NB4 (cell line): ENCODE measurements at places on chromosomes 6 and 20.

- DNase-seq = no peak
Observed at GRCh38 chr6:87815449-87815848, 113.4 kb upstream of the AKIRIN2 start.

DNA sequence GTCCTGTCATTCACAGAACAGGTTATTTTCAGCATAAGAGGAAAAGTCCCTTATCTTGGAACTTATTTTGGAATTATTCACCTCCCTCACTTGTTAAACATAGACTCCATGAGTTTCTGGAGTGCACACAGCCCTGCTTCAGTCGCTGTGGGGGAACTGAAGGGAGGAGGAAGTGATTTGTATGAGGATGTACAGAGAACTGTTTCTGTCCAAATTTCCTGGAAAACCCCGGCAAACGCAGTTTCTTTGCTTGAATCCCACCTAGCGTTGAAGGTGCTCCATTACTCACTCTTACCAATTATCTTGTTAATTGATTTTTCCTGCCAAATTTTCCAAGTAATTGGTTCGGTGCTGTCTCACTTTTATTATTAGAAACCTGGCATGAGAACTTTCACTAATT is 78.0 kb upstream of the AGPAT4 start:
- DNase-seq = no peak

DNA sequence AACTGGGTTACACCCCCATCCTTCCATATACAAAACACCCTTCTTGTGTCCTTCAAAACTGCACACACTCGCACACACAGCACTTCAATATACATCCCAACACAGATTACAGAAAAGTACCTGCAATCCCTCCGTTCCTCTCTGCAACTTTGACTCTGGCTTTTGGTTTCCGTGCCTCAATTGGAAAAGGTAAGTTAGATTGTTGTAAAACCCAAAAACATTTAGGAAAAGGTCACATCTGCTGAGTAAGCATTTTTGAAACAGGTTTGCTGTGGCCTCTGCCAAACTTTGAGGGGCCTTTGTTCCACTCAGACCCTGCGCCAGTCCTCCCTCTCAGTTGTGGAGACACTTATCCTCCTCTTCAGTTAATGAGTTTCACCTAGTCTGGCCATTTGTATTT is 4.2 kb downstream of the NKX2-4 start:
- DNase-seq = no peak

DNA sequence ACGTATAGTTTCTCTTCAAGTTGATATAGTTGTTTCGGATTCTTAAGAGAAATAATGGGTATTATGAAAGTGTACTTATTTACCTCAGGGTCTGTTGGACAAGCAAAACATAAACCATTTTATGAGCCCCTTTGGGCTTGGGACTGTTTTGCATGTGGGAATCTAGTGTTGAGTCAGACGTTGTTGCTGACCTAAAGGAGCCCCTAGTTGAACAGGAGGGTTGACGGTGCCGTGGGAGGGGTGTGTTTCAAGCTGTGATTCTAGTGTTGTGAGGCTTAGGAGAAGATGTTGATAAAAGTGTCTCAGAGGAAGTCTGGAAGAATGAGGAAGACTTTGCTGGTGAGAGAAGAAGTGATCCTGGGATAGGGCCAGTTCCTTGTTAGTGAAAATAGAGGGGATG is 140.0 kb downstream of the ARID1B start:
- no peak for DNase-seq

DNA sequence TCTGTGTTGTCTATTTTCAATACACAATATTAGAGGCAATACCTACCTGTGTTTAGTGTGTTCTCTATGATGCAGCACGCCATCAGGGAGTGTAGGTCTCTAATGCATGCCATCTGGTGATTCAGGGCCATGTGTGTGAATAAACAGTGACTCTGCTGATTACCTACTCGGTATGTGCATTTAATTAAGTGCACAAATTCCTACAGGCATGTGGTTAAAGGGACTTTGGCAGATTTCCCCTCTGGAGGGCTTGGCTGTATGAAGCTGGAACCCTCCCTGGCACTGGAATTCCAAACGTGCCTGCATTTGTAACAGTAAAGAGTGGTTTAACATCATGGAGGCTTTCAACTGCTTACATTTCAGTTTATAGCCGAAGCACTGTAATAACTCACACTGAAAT is 401.5 kb upstream of the SASH1 start:
- DNase-seq = no peak

GRCh38 chr6:65938000-65938399 is 231.0 kb upstream of the EYS start:
- no peak for DNase-seq

- no peak for DNase-seq
Observed at GRCh38 chr6:89216411-89216810, 747 bp downstream of the GABRR1 start.

- DNase-seq = no peak
Observed at GRCh38 chr6:107624541-107624940, 134.6 kb downstream of the SOBP start.

DNA sequence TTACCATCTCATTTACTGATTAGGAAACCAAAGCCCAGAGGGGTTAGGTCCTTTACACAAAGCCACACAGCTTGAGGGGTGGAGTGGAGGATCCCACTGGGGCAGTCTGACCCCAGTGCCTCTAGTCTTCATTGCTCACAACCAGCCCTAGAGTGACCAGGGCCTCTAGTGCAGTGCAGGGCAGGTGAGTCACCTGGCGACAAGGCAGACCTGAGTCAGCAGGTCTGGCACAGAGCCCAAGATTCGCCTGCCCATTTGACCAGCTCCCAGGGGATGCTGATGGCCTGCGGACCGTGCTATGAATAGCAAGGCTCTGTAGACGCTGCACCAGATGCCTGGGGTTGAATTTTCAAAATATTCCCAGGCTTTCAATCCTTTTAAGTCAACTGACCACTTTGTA is 29.9 kb downstream of the CDH26 start:
- no peak for DNase-seq

- DNase-seq = no peak
Observed at GRCh38 chr20:14643556-14643955, 306.1 kb upstream of the FLRT3 start.

GRCh38 chr6:148193063-148193680 is 149.5 kb upstream of the SASH1 start:
- no peak for DNase-seq

DNA sequence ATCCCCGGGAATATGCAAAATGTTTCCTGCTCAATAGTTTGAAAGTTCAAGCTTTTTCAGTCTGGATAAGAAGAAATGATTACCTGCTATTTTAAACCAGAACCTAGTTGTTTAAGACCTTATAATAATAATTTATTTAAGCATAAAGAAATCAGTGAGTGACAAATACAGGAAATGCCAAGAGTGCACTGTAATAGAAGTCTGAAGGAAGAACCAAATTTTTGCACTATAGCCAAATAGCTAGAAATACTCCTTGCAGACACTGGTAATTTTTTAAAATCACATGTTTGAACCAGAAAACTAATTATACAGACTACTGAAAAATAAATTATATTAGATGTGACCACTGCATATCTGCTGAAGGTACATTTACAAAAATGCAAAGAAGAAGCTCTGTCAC is 93.2 kb downstream of the MMS22L start:
- no peak for DNase-seq

DNA sequence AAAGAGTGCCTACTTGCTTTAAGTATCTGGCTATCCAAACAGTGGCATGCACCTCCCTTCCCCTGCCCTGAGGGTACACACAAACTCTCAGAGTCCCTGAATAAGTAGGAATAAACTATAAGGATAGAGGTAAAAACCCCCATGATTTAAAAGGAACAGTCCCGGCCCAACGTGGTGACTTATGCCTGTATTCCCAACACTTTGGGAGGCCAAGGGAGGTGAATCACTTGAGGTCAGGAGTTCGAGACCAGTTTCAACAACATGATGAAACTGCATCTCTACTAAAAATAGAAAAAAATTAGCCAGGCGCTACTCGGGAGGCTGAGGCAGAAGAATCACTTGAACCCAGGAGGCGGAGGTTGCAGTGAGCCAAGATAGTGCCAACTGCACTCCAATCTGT is 22.2 kb downstream of the SAMHD1 start:
- DNase-seq = no peak

- DNase-seq = no peak
Observed at GRCh38 chr6:143967706-143968376, 40.2 kb downstream of the PLAGL1 start.

- DNase-seq = no peak
Observed at GRCh38 chr20:61640131-61640870, 388.2 kb downstream of the CDH4 start.

- DNase-seq = no peak
Observed at GRCh38 chr6:49978332-49979226, 9.2 kb upstream of the DEFB113 start.

DNA sequence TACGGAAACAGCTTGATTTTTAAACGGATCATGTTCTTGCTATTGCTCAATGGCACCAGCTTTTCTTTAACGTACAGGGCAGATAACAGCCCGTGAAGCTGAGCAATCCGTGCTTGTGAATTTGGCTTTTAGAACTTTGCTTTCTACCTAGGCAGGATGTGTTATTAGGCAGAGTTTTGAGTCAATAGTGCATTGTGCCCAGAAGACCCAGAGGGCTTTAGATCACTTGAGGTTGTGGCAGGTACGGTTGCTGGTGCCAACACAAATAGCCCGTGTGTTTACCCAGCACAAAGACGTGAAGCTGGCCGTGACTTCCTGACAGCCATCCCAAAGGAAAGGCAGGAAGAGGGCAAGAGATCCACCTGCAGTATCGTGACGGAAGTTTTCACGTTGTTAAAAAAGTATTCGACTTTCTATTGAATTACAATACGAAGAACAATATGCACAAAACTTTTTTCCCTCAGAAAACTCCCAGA is 117.4 kb upstream of the FRMD1 start:
- DNase-seq = no peak

GRCh38 chr20:31590717-31591225 is 14.3 kb upstream of the ID1 start:
- DNase-seq = no peak

- DNase-seq = no peak
Observed at GRCh38 chr6:21101694-21102093, 491.9 kb upstream of the SOX4 start.

GRCh38 chr6:76453270-76453669 is 380.8 kb upstream of the IMPG1 start:
- DNase-seq = no peak

GRCh38 chr6:151179321-151179720 is 60.4 kb upstream of the AKAP12 start:
- no peak for DNase-seq

GRCh38 chr20:46126440-46127056 is 8.4 kb downstream of the CD40 start:
- DNase-seq = no peak

- peak; percentile 36 for DNase-seq
Observed at GRCh38 chr20:24629668-24630067, 160.2 kb downstream of the SYNDIG1 start.

- peak; percentile 54 for DNase-seq
Observed at GRCh38 chr6:26459023-26459810, 1.5 kb downstream of the BTN2A1 start.

DNA sequence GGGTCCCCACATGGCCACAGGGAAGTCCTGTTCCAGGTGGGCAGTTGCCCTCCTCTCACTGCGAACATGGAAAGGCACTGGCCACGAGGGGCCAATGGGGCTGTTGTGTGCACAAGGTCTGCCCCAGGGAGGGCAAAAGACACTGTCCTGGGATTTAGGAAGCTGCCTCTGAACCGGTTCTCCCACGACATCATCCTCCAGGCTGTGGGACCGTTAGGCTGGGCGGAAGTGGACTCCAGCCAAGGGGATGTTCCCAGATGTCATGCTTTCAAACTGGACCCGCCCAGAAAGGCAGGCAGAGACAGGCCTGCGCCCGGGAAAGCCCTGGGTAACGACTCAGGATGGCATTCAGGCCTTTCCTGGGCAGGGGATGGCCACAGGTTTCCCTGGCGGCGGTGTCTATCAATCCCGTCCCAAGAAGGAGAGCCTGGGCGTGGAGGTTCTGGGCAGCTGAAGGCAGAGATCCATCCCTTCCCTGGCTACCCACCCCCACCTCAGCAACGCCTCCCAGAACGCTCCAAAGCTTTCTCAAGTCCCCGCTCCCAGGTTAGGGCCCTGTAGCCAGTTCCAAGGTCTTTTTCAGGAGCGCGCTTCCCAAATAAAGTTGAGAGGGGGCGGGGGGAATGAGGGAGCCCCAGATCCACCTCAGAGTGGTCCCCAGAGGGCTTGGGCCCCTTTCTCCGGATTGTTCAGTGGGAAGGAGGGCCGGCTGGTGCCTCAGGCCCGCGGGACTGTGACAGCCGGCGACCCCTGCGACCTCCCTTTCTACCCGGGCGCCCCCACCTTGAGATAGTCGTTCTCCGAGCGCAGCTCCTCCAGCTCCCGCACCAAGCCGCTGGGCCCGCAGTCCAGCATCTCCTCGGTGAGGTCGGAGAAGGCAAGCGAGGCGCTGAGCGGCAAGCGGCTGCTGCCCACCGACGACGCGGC is 13.8 kb upstream of the TLDC2 start:
- no peak for DNase-seq

- no peak for DNase-seq
Observed at GRCh38 chr6:186340-186965, 105.8 kb upstream of the DUSP22 start.

- DNase-seq = peak; percentile 52
Observed at GRCh38 chr6:14542670-14543366, 425.2 kb downstream of the CD83 start.

GRCh38 chr20:44422083-44422482 is 53.6 kb upstream of the TTPAL start:
- peak; percentile 47 for DNase-seq

- DNase-seq = no peak
Observed at GRCh38 chr6:117989086-117989485, 82.0 kb downstream of the SLC35F1 start.

- no peak for DNase-seq
Observed at GRCh38 chr6:159964046-159964445, 4.8 kb upstream of the IGF2R start.

- no peak for DNase-seq
Observed at GRCh38 chr6:136728976-136729515, 63.2 kb downstream of the MAP3K5 start.

- DNase-seq = peak; percentile 88
Observed at GRCh38 chr20:60097285-60097684, 139.1 kb downstream of the CDH26 start.

- DNase-seq = no peak
Observed at GRCh38 chr6:33589392-33589730, 9.3 kb upstream of the BAK1 start.

DNA sequence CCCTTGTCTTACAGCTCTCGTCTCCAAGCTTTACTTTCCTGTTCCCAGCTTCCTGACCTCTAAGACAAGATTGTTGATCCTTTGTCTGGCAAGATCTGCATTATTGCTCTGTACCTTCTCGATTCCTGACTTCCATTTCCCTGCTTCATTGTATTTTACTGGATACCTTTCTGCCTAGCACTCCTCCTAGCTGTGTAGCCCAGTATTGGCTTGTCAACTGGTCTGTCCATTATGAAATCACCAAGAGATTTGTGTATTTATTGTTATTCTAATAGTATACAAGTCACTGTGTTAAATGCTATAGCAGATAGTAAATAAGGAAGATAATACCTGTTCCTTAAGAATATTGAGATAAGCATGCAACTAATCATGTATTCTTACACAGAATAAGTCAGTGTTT is 305.4 kb downstream of the CDKAL1 start:
- no peak for DNase-seq

DNA sequence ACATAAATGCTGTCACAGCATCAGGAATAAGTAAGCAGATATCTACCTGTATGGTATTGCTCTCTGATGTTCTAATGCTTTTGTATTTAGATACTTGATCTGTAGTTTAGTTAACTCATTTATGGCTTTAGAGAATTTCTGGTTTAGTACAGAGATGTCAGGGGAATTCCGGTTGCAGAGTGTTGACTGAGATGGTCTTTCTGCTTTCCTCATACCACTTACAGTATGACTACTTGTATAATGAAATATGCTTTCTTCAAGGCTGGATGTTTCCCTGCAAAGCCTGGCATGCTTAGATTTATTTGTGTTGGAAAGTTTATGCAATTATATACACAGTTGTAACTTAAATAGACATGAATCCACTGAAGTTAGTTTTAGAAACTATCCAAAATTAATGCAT is 278.4 kb downstream of the CDH26 start:
- no peak for DNase-seq
